ENCODE measurements at places on chromosomes 12 and 14.

GRCh38 chr14:38187528-38187927 lies 20.2 kb upstream of the SSTR1 start:
- DNase-seq, result no peak

DNA sequence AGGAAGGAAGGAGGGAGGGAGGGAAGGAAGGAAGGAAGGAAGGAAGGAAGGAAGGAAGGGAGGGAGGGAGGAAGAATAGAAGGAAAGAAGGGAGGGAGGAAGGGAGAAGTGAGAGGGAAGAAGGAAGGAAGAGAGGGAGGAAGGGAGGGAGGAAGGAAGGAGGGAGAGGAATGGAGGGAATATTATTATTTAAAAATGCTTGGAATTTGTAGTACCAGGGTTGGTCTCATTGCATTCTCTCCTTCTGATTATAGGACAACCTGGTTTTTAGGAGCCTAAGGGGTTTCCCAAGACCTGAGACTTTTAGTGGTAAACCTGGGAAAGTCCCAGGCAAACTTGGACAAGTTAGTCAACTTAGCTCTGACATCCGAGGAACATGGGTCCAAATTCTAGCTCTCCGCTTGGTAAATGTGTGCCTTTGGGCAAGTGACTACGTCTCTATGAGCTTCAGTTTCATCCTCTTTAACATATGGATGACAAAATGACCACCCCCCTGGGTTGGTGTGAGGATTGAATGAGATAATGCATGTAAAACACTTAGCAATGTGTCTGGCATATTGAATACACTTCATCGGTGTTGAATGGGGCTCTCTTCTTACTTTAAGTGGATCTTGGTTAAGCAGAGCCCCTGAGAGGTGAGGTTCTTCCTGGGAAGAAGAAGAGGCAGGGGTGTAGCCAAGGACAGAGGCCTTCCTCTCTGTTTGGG lies 690.7 kb upstream of the TBX3 start:
- no peak for DNase-seq

DNA sequence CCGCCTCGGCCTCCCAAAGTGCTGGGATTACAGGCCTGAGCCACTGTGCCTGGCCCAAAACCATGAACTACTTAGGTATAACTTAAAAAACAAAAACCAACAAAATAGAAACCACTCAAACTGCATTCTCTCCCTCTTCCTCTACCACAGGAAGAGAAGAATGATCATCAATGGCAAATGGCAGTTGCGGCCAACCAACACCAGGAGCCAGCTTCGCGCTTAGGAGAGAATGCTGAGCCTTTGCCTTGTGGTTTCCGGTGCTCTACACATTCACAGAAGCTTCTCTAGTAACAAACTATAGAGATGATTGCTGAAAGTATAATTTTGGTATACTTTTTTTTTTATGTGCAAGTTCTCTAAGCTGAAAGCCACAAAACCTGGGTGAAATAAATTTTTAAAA lies 17.1 kb downstream of the CATSPERB start:
- DNase-seq, result no peak

DNA sequence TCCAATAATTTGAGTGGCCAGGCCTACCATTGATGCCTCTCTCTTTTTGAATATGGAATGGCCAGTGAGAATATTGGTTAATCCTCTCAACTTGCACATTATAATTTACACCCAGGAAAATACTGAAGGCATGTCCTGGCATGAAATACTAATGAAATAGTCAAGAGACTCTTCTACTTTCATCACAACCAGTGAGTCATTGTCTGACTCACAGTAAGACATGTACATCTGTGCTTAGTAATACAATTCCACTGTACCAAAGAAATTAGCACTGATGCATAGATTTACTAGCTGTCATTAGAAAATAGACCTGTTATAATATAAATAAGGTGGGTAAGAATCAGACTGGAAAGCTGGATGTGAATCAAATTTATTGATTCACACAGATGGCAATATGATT lies 31.6 kb downstream of the KCNC2 start:
- peak; percentile 64 for DNase-seq

- DNase-seq, result peak; percentile 29
These were observed 367.5 kb downstream of the DAD1 start for GRCh38 chr14:22221508-22221907.

- no peak for DNase-seq
These were observed 92.7 kb downstream of the PHETA1 start for GRCh38 chr12:111276146-111276545.

DNA sequence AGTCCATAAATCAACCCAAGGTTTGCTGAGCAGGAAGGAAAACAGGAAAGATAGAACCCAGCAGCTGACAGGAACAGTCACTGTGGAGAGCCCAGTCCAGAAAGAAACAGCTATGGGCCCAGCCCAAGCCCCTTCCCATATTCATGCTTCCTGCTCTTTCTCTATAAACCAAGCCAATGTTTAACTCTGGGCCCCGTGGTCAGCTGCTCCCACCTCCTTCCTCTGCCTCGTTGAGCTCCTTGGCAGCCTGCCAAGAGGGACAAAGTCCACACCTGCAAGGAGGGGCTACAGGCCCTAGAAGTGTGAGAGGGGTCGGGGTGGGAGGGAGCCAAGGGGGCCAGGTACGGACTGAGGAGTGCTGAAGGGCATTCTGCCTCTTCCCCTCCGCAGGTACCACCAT lies 10.0 kb downstream of the SLC6A13 start:
- no peak for DNase-seq

DNA sequence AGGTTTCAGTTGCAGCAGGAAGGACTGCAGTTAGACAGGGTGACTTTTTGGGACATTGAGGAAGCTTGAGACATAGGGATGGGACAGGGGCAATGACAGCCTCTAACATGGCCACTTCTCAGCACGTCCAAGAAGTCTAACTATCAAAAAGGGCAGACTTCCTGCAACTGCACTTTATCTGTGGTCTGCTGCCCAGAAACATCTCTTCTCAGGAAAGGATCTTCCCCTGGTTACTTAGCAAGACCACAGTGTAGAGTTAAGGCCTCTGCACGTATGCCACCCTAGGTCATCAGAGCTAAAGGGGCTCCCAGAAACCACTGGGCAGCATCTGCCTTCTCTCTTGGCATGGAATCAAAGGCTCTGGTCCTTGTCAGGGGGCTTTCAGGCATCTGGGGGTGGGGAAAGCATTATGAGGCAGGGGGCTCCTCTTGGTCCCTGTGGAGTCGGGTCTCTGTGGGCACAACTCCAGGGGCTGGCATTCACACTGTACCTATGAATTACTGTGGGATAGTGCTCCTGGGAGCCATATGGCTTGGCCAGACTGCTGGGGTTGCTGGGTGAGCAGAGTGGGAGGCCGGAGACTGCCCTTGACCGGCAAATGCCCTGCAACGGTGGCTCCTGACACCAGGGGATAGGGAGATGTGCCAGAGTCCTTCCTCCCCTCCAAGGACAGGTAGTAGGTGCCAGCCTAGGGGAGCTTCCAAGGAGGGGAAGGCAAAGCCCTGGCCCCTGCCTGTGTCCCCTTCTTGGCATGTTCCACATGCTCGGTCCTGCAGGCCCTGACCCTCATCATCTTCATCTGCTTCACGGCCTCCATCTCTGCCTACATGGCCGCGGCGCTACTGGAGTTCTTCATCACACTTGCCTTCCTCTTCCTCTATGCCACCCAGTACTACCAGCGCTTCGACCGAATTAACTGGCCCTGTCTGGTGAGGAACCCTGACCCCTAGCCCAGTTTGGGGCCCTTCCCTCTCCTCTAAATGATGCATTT lies 1.0 kb downstream of the CMTM5 start:
- DNase-seq, result no peak

DNA sequence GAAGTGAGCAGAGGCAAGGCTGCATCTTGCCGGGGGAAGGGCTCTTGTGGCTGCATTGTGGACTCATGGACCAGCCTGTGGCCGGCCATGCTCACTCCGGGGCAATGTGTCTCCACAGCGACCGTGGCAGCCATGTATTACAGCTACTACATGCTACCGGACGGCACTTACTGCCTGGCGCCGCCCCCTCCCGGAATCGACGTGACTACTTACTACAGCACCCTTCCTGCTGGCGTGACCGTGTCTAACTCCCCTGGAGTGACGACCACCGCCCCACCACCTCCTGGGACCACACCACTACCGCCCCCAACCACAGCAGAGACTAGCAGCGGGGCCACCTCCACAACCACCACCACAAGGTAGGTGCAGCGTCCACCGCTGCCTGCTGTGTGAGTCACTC lies 42.1 kb downstream of the SFSWAP start:
- no peak for DNase-seq

- no peak for DNase-seq
These were observed 745.5 kb downstream of the TMTC2 start for GRCh38 chr12:83432176-83432719.

GRCh38 chr14:76320486-76320885 lies 55.5 kb upstream of the ESRRB start:
- no peak for DNase-seq

DNA sequence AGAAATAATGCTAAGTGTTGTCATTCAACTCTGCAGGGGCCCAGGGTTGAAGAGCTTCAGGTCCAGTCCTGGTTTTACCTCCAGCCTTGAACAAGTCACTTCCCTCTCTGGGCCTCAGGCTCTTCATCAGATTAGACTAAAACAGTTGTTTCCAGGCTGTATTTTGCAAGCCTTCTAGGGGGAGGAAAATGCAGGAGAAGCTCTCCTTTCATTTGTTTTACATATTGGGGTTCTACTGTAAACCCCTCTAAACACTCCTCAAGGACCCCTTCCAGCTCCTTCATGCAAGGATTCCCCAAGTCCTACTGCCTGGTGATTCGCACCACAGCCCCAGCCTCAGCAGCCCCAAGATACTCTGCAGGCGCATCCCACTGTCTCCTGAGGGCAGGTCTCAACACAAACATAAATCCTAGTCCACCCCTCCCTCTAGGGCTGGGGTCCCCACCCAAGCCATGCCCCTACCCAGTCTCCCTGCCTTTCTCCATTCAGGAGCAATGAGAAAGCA lies 2.7 kb downstream of the SDR9C7 start:
- no peak for DNase-seq

DNA sequence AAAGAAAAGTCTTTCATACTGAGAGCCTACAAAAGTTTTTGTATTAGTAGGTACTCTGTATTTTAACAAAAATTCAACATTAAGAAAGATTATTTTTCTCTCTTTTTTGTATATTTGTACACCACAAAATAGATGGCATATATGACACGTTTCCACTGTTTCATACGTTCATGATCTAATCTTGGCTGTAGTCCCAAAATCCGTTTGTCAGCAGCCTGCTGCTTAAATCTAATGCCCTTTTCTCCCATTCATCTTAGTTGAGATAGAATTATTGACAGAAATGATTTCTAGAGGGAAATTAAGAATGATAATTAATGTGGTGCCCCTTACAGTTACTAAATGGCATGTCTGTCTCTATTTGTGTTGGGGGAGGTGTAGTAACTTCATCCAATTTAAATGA lies 140.7 kb upstream of the NOVA1 start:
- no peak for DNase-seq

- no peak for DNase-seq
These were observed 15.4 kb upstream of the HIGD1C start for GRCh38 chr12:50936821-50937530.

DNA sequence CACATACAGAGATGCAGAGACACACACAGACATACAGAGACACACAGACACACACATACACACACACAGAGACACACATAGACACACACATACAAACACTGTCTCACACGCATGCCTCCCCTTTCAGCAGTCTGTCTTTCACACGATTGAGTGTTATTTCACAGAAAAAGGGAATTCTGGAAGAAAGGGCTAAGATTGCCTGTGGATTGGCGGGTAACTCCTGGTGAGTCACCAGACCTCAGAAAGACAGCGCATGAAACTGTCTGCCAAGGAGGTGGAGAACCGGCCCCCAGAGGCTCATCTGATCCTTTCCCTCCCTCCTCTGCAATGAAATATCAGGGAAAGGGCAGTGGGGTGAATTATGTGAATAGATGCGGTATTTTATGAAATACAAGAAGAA lies 127.2 kb upstream of the GSC start:
- no peak for DNase-seq

GRCh38 chr14:38788060-38788459 lies 315.0 kb downstream of the SEC23A start:
- no peak for DNase-seq

DNA sequence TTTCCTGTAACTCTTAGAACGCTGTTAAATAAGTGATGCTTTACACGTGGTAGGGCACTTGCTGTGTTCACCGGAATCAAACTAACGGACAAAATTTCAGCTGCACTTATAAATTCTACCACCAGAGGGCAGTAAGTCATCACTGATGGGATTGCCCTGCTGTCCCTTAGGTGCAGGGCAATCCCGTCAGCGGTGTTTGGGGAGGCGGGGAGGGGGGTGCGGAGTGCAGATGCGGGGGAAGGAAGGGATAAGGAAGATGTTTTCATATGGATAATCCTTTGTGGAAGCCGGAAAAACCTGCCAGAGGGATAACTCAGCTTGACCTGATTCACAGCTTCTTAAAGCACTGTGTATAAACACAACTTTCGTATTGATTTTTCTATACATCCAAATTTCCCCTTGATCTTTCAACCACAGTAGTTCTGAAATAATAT lies 21.7 kb upstream of the SLC10A1 start:
- DNase-seq, result peak; percentile 76

GRCh38 chr12:27304856-27305255 lies 27.8 kb upstream of the BMAL2 start:
- DNase-seq, result no peak

DNA sequence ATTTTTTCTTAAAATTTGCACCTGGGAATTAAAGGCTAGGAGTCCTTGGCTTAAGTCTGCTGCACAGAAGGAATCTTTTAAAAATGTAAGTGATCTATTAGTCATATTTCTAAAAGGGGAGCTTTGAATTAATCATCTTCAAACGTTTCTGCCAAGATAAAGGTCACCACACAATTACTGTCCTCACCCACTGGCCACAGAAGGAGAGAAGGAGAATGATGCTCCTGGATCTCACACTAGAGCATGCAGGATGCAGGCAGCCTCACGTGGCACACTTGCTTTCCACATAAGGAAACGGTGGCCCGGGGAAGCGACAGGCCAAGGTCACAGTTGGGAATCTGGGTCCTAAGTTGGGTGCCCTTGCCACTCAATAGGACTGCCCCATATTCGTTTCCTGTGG lies 16.9 kb downstream of the PLEKHG7 start:
- DNase-seq, result no peak

GRCh38 chr14:63301891-63302534 lies 16.7 kb downstream of the GPHB5 start:
- DNase-seq, result no peak

- no peak for DNase-seq
These were observed 14.6 kb downstream of the ACTN1 start for GRCh38 chr14:68964300-68965093.

DNA sequence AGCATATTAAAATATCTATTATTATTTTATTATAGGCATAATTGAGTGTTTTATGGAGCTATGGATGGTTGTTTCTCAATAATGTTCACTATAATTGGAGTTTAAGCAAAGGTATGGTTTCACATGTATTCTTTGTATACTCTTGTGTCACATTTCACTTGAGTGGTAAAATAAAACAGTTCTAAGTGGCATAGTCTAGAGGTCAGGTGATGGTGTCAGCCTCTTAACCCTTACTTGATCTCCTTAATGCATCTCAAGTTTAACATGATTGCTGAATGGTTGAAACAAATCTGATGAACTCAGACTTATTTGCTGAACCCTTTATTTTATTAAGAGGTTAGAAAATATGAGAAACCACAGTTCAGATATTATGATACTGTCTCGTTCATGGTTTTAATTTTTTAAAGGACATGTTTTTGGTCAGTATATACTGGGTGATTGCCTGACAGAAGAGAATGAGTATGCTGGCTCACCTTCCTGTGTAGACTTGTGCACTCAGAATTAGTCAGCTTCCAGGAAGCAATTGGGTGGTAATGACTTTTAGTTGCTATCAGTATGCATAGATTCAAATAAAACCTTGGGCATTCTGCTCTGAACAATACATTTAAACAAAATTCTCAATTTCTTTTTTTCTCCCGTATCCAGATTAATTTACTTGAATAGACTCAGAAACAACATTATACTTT lies 464.6 kb downstream of the PCNX1 start:
- peak; percentile 57 for DNase-seq

- peak; percentile 79 for DNase-seq
These were observed 15.6 kb downstream of the BAG5 start for GRCh38 chr14:103546652-103547454.

All from AG08396 (cell line).